A549 (cell line): ENCODE measurements at places on chromosomes 1 and 21.
A peak's percentile ranks its signal among the peaks of the same experiment; 100 is the strongest.

- DNase-seq, result no peak
These were observed 38.8 kb downstream of the DDR2 start for GRCh38 chr1:162670928-162671663.

- no peak for DNase-seq
These were observed 55.5 kb upstream of the DYNLT5 start for GRCh38 chr1:66696771-66697170.

DNA sequence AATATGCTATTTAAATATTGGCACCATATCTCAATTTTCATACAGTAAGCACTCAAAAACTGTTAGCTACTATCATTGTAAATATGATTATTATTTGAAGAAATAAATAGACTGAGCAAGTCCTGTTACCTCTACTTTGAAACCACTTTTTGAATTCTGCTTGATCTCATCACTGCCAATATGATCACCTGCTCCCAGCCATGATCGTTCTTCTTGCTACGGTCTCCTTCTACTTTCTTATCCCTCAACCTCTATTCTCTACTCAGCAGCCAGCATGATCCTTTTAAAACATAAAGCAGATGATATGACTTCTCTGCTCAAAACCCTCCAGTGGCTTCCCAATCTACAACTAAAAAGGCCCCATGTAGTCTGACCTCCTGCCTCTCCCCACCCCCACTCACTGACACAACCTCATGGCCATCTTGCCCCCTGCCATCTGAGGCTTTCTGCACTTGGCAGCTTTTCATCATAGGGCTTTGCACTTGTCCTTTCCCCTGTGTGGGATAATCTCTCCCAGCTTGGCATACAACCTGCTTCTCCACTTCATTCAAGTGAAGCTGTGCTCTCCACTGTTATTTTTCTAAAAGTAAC is 27.2 kb downstream of the CD34 start:
- DNase-seq, result no peak

DNA sequence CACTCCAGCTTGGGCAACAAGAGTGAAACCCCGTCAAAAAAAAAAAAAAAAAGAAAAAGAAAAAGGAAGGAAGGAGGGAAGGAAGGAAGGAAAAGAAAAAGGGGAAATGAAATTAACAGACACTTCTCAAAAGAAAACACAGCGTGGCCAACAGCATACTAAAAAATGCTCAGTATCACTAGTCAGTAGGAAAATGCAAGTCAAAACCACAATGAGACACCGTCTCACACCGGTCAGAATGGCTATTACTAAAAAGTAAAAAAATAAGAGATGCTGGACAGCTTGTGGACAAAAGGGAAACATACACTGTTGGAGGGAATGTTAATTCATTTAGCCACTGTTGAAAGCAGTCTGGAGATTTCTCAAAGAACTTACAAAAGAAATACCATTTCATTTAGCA is 369.5 kb upstream of the BRINP3 start:
- no peak for DNase-seq

GRCh38 chr1:181077576-181078242 is 10.8 kb upstream of the IER5 start:
- DNase-seq, result no peak

- no peak for DNase-seq
These were observed 11.7 kb downstream of the SOD1 start for GRCh38 chr21:31671146-31671716.

- DNase-seq, result no peak
These were observed 23.1 kb upstream of the RSPO1 start for GRCh38 chr1:37657620-37658412.

DNA sequence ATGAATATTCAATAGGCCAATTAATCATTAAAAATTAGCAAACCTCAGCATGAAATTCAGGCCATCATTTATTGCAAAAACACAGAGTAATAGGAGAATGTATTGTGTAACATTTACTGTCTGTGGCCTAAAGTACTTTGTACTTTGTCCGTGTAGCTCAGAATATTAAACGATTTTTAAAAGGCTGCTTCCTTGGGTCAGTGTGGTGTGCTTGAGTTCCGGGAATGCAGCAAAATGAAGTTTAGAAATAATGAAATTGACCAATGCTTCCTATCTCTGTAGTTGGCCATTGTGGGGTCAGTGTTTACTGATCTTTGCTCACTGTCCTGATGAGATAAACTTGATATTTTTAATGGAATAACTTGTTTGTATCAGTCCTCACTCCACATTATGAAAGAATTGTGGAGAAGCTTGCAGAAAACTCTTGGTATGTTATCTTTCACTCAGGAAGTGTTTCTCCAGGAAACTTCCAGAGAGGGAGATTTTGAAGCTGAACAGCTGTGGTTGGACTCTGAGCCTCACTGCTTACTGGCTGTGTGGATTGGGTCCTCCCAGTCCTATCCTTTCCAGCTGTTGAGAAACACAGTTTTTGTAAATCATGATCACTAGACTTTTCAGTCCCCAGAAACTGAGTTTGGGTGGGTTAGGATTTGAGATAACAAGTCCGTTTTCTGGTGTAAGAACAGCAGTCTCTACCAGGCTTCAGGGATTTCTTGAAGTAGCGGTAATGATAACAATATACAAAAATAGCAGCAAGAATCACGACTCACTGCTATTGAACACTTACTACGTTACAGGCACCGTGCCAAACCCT is 19.2 kb upstream of the MTARC1 start:
- DNase-seq, result no peak

- no peak for DNase-seq
These were observed 18.7 kb downstream of the LRRC3 start for GRCh38 chr21:44473915-44474555.

DNA sequence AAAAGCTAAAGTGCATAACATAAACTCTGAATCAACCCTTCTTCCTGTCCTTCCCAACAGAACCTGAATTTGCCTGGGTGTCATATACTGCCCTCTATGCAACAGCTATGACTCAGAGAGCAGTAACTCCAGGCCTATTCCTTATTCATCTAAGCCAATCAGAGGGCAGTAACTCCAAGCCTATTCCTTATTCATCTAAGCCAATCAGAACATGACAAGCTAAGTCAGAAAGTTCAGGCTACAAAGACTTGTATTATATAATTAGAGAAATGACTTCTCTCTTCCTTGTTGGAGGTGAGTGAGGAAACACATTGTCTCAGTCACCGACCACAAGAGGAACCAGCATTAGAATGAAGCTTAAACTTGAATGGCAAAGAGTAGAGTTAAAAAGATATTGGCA is 26.2 kb upstream of the TADA1 start:
- peak; percentile 9 for DNase-seq

GRCh38 chr1:8031176-8031785 is 5.2 kb upstream of the ERRFI1 start:
- DNase-seq, result peak; percentile 64

DNA sequence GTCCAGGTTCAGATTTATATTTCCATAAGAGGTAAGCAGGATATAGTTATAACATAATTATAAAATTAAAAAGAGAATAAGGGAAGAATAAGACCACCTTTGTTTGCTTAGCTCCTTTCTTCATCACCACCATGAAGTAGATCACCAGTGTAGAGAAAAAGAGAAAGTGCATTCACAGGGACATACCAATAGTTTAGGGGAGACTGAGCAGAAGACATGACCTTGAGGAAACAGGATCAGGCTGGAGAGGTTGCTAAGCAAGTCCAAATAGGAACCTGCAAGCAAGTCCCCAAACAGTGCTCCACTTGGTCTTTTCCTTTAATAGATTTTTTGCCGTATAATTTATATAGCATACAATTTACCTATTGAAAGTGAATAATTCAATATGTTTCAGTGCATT is 63.0 kb downstream of the KCNT2 start:
- DNase-seq, result no peak
